ENCODE measurements at places on chromosomes 6 and 20.

GRCh38 chr6:103335412-103335811 lies 1524.3 kb downstream of the HACE1 start:
- no peak for DNase-seq

GRCh38 chr20:36573103-36573797 lies at the start of gene TGIF2:
Gene TGIF2, plus strand, starts transcription at chr20:36573597. Its CDS starts 5,178 bp downstream, at chr20:36578775.
- no peak for DNase-seq

- DNase-seq, result no peak
Observed at GRCh38 chr6:23174781-23175361, 605.5 kb downstream of the HDGFL1 start.

DNA sequence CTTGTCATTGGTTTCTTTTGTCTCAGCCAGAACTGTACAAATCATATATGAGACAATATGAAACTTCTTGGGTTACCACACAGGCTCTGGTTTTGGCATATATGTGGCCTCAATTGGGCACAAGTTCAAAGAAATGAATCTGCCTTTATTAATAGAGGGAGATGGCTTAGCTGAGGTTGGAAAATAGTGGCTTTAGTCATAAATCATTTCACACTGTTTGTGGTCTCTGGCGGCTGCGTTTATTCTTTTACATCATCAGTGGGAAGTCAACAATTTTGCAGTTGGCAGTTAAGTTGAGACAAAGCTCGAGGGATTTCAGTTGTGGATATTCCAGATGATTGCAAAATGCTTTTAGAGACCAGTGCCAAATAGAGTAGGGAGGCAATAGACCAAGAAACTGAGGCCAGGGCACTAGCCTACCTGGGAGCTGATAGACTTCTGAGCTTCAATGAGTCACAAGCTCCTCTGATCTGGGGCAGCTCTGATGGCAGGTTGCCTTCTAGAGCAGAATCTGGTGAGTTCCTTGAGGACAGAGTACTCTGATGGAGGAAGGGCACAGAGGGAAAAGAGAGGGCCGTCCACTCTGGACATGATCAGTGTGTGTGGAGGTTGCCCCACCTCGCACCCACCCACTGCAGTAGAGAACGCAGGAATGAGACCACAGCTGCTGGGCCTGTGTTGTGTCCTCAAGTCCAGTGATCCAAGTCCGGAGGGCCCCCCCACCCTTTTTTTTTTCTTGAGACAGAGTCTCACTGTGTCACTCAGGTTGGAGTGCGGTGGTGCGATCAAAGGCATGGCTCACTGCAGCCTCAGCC lies 73.5 kb downstream of the ARMC2 start:
- DNase-seq, result no peak

- no peak for DNase-seq
Observed at GRCh38 chr6:22333802-22334201, 37.0 kb upstream of the PRL start.

DNA sequence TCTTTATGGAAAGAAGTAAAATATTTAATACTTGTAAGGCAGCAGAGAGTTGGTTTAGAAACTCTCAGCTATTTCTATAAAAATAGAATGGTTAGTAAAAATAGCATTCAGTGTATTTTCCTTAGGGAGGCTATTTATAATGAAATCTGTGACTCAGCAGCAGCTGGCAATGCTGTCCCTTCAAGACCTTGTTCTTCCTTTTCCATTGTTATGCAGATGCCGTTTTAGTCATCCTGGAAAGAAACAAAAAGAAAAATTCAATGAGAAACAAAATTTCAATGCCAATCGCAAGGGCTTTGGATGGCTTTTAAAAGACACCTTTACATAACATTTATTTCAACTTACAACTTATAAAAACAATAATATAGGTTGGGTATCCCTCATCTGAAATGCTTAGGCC lies 17.5 kb downstream of the MPC1 start:
- no peak for DNase-seq

All from cerebellar nuclear complex (tissue), 1 donor.